ENCODE measurements at places on chromosomes 7 and 10.

- no peak for DNase-seq
These were observed 255.5 kb upstream of the CXCL12 start for GRCh38 chr10:44640429-44640828.

DNA sequence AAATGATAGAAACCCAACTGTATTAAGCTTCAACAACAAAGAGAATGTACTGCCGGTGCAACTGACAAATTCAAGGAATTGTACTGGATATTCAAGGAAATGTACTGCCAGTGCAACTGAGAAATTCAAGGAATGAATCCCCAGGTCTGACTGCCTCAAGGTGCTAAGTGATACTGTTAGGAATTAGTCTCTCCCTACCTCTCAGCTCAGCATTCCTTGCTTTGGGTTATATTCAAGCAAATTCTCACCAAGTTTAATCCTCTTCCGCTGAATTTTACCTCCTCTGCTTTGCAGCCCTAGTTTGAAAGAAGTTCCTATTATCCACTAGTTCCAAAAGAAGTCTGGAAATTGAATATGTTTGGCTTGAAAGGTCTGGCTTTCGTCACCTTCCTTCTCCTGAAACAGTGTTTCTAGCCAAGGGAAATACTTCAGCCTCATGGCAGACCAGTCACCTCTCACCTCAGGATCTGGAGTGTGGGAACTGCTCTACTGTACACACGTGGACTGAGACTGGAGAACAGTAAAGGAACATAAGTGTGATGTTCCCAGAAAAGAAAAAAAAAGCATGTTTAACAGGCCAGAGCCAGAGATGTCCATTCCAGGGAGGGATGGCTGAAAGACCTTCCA, 60.4 kb downstream of the SORCS1 start:
- no peak for DNase-seq

GRCh38 chr7:83271212-83272099, 108.8 kb upstream of the PCLO start:
- DNase-seq, result no peak

DNA sequence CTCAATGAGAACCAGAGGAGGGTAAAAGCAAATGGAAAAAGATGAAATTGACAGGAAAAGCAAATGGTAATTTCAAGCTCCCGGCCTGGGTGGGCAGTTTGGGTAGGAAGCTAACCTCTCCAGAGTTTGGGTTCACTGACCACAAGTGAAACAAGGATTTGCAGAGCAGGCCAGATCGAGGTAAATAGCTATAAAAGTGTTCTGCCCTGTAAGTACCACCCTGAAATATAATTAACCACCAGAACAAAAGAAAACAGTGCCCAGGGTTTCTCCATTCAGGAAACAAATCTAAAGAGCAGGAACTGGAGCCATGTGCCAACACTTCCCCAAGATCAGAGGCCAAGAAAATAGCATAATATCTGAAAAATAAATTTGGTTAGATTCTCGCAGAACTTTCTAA, 276.7 kb upstream of the MEOX2 start:
- DNase-seq, result no peak
